ENCODE measurements at places on chromosomes 5 and 9. TPM values are rescaled to one million over a fixed set of nuclear protein-coding genes. Genes with fewer than 3 reads are reported as not detected.

STPG3 gene
- total RNA-seq = not detected

SAXO1 gene
- total RNA-seq = not detected

PTGS1 gene
- 0.08 TPM for total RNA-seq

LRRTM2 gene
- total RNA-seq = not detected

LCN1 gene
- not detected for total RNA-seq

DNA sequence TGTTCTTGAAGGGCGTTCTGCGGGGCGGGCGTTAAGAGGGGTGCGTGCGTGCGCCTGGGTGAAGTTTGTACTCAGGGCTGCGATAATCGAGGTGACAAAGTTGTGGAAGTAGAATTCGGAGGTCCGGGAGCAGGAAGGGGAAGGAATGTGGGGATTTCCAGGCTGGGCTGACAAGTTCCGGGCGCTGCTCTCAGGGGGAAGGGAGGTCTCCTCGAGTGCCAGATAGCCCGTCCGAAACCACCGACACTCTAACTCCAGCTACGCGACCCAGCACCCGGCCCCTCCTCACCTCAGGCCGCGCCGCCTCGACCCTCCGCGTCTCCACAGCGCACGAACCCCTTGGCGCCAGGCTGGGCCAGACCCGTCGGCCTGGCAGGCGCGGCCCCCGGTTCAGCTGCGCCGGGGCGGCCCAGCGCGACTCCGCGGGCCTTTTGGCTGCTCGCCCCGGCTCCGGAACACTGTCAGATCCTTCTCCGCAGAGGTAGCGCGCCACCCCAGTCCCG, at the start of gene IL6ST:
Gene IL6ST (minus strand): TSS at position 469 of the 503 bp plus-strand sequence. CDS start 18,685 bp downstream, outside the sequence.
- DNase-seq = peak; percentile 53

GRCh38 chr5:142421621-142422397, 97.0 kb upstream of the SPRY4 start:
- DNase-seq = no peak

- DNase-seq = no peak
Measured at GRCh38 chr5:143495821-143496275, 92.4 kb upstream of the NR3C1 start.

GRCh38 chr9:109875495-109876129, 95.6 kb downstream of the PALM2AKAP2 start:
- no peak for DNase-seq

DNA sequence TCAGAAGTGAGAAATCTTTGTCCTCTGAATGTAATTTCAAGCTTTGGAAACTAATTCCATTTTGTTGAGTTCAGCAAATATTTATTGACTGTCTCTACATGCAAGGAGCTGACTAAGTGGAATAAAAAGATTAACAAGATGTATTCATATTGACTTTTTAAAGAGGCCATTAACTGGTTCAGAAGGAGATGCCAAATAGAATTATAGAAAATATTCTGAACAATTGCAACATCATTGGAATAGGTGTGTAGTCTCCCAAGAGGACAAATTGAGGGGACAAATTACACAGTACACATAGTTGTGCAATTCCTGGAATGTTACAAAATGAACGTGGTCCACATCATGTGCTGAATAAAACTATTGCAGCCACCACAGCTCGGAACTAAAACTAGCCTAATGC, 224.2 kb downstream of the NPR3 start:
- DNase-seq = no peak

DNA sequence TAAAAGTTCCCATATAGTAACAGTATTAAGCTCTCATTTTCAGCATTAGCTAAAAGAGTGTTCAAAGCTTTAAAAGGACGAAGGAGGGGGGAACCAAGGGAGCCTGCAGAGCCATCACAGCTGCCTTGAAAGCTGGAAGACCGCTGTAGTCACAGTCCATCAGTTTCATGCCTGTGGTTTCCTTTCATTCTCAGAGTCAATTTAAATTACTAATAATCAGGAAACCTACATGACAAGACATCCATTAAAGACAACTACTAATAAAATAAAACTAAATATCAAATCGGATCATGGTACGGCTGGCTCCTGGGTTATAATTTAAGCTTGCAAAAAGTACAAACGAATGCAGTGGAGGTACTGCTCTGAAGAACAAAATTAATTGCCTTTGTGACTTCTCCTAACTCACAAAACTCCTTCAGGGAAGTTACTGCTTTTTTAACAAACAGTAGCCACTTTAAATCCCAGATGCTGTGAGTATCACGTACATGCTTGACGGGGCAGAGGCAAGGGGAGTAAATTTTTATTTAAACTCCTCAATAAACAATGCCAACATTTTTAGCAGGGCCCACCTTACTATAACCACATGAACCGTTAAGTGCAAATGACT, 213.5 kb downstream of the DENND1A start:
- no peak for DNase-seq

DNA sequence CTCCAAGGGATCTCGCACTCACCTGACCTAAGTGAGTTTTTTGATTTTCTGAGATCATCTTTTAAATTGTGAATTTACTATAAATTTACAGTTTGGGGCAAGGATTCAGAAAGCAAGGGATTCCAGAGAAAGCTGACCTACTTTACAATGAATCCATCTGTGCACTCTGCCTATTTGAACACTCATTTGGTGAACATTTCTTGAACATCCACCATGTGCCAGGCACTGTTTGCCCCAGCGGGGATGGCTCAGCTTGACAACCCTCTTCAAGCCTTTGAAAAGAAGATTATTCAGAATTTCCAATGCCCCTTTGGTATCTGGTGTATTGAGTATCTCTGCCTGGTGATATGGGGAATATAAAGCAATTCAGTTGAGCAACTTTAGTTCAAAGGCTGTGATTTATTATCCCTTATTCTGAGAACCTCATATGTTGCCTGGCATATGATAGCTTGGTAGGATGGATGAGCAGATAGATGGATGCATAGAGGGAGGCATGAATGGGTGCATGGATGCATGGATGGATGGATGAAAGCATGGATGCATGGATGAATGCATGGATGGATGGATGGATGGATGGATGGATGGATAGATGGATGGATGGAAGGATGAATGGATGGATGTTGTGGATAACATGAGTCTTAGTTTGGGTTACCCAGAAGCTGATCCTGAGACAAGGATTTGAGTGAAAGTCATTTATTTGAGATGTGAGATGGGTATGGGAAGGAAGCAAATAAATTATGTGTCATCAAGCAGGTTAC, 149.7 kb upstream of the ZNF366 start:
- no peak for DNase-seq

- no peak for DNase-seq
Measured at GRCh38 chr5:139016186-139016585, 141.1 kb upstream of the LRRTM2 start.

DNA sequence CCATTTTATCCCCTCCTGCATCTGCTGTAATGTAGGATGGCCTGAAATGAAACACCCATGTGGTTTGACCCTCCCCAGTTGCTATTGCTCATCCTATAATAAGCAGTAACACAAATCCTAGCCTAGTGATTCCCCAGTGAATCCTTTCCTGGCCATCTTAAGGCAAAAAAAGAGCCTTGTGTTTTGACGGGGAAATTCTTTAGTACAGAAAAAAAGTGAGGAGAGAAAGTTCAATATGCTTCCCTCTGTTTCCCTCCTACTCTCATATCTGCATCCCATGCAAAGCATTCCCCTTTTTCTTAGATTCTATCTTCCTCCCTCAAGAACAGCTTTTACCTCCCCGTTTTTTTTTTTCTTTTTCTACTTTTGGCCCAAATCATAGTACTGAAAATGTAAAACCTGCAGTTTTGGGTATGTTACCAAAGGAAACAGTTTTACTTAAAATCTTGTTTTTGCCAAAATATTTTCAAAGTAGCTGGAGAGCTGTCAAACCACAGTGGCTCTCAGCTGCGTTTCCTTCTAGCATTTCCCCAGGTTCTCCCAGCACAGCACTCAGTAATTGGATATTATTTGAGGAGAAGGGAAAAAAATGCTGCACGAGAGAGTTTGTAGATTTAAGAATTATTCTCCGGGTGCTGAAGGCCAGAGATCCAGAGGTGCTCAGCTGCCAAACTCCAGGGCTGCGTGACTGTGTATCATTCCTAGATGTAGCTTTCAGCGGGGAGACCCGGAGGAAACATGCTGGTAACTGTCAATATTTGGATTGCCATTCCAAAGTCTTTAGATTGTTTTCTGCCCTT, 321.4 kb downstream of the NPR3 start:
- DNase-seq = no peak

GRCh38 chr9:25519286-25519685, 159.0 kb downstream of the TUSC1 start:
- no peak for DNase-seq

DNA sequence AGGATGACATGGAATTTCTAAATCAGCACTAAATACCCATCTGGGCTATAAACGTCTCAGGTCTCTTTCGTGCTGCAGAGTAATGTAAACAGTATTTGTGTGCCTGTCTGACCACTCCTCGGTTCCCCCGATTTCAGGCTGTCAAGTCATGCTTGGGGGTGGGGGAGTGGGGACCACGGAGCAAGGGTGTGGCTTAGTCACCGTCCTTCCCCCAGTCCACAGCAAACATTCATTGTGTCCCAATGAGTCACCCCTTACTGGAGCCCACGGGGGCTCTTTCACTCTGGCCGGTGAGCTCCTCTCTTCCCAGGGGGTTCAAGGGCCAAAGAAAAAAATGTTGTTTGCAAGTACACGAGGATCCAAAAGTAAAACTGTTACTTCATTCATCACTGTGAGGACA, 72.4 kb upstream of the ICE1 start:
- no peak for DNase-seq

GRCh38 chr9:68502279-68502678, 38.4 kb downstream of the TMEM252 start:
- DNase-seq = no peak

DNA sequence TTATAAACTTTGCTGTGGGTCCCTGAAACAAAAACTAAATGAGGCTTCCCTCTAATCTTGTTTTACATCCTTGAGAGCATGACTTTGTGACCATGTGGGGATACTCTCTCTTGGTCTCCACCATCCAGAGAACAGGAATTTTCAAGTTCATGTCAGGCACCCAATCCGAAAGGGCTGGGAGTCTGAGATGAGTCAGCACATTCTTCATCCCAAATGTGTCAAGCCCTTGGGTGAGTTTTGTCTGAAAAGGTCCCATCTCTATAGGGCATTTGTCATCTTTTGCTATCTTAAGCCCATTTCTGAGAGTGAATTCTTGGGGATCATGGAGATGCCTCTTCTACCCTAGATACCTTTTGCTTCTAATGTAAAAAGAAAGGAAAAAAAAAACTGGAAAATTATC, 26.9 kb upstream of the RAPGEF6 start:
- no peak for DNase-seq

DNA sequence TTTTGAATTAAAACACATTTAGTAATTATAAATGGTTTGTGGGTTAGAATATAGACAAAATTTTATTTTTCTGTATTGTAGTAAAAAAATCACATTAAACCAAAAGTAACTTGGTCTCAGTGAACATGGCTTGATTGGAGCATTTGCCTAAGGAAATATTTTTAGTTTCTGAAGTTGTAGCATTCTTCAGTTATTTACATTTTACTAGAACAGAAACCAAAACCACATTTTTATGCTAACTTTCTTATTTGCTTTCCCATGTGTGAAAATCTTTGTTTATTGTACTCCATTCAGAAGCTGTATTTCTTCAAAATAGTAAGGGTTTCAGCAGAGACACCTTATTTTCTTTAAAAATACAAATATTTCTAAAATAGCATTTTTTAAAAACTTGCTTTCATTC, 129.9 kb downstream of the SGCD start:
- DNase-seq = no peak

DNA sequence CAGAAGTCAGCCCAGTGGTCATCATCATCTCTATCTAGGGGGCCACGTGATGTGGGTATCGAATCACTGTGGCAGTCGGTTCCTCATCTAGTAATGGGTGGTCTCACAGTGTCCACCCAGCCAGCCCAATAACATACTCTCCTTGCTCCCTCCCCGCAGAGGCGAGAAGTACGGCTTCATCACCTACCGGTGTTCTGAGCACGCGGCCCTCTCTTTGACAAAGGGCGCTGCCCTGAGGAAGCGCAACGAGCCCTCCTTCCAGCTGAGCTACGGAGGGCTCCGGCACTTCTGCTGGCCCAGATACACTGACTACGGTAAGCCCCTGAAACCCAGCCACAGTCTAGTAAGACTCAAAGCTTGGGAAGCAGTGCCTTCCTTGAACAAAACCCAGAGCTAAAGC, 99.0 kb downstream of the PDE6A start:
- DNase-seq = no peak

GRCh38 chr5:73783828-73784227, 157.8 kb downstream of the ARHGEF28 start:
- no peak for DNase-seq

- DNase-seq = no peak
Measured at GRCh38 chr5:67416133-67416937, 219.7 kb upstream of the CD180 start.

- DNase-seq = no peak
Measured at GRCh38 chr5:104541141-104541785, 978.7 kb upstream of the NUDT12 start.

- no peak for DNase-seq
Measured at GRCh38 chr9:82706786-82707185, 356.2 kb downstream of the RASEF start.

DNA sequence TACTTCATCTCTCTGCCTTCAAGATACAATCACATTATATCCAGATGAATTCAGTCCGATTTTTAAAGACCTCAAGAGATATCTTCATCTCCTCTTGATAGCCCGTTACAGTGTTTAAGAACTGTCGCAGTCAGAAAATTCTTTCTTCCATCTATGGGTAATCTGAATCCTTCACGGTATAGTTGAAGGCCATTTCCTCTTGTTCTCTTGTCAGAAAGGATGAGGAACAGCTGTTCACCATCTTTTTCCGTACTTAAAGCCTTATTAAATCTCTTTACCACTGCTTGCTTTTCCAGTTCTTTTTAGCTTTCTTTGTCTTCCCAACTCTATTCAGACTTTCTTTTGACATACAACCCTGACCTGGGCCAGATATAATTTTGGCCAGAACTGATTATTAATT, 121.8 kb downstream of the XRCC4 start:
- DNase-seq = no peak

DNA sequence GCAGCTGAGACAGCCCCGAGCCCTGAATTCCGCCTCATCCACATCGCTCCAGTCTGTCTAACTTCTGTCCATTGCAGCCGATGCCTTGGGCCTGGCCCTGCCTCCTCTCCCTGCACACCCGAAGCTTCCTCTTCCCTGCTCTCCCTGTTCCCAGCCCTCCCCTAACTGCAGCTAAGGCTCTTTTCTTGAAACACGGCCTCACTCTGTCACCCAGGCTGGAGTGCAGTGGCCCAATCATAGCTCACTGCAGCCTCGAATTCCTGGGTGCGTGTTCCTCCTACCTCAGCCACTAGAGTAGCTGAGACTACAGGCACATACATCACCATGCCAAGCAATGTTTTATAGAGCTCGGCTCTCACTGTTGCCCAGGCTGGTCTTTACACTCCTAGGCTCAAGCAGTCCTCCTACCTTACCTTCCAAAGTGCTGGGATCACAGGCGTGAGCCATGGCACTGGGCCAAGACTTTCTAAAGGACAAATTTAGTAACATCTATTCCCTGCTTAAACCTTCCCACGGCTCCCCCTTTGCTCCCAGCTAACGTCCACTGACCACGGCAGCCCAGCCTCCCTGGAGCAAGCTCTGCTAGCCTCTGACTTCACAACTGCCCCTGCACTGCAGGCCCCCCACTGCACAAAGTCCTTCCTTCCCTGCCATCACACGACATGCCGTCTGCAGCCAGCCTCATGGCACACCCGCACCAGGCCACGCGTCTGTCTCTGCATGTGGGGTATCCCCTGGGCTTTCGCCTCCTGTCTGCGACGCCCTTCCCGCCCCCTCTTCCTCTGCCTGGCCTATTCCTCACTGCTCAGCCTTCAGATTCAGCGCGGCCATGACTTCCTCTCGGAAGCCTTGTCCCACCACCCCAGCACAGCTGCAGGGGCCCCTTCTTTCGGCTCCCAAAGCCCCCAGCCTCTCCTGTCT, 28.6 kb downstream of the LAMC3 start:
- DNase-seq = no peak

Data from activated CD4-positive, alpha-beta memory T cell treated with anti-CD3 and anti-CD28 coated beads, Interleukin-2, amount 10 ng/mL, durations not matched to agents 7 days and 5 days (primary cell).